Aortic smooth muscle cell (primary cell): ENCODE measurements at places on chromosomes 5 and 9. TPM values are rescaled to one million over a fixed set of nuclear protein-coding genes. Genes with fewer than 3 reads are reported as not detected.

Gene PLEKHG4B
- total RNA-seq: not detected in 2 replicates

Gene OR1Q1
- 0.26 TPM in 1 of 2 replicates, not detected in the other for total RNA-seq

Gene ZNF454
- 1.1 and 1.6 TPM in 2 replicates for total RNA-seq

Gene MAMDC4
- 0.40 and 0.68 TPM in 2 replicates for total RNA-seq

Gene PCDHB7
- total RNA-seq: 0.79 and 1.1 TPM in 2 replicates

Gene NINJ1
- total RNA-seq: 19.0 and 23.0 TPM in 2 replicates

Gene CTNND2
- total RNA-seq: under 0.01 TPM in 1 of 2 replicates, not detected in the other

Gene ERAP2
- 52.2 and 65.5 TPM in 2 replicates for total RNA-seq

Gene AFF4
- 36.1 and 46.7 TPM in 2 replicates for total RNA-seq

Gene FOXI1
- not detected in 2 replicates for total RNA-seq

Gene MZB1
- 0.13 TPM in 1 of 2 replicates, not detected in the other for total RNA-seq
